Stimulated activated naive CD4-positive, alpha-beta T cell (primary cell): ENCODE measurements at places on chromosomes 4 and X.

GRCh38 chrX:10617999-10618351 lies 2.4 kb downstream of the MID1 start:
- DNase-seq, result no peak

DNA sequence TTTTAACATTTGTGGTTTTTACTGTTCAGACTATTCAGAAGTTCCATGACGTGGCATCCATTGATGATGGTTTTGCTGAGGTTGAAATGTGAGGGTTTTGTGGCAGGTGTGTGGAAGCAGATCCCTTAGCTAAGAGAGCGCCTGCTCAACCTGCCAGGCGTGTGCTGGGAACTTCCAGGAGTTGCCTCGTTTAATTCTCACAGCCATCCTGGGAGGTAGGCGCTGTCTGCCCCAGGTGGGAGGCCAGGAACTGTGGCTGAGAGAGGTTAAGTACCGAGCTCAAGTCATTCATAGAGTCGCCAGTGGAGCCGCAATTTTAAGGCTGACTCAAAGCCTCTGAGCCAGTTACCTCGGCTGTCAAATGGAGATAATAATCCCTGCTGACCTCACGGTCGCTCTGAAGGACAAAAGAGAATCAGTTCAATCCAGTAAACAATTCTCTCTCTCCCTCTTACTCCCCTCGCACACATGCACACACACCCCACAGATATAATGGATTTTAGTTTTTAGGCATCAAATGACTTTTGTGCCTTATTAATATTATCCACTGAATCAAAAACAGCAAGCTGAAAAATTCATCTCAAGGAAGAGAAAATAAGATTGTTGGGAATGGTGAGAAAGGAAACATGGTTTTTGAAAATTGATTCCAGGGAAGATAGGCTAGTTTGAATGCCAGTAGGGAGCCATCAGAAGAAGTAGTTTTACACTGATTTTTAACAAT lies 171.3 kb downstream of the PTTG2 start:
- DNase-seq, result peak; percentile 45

DNA sequence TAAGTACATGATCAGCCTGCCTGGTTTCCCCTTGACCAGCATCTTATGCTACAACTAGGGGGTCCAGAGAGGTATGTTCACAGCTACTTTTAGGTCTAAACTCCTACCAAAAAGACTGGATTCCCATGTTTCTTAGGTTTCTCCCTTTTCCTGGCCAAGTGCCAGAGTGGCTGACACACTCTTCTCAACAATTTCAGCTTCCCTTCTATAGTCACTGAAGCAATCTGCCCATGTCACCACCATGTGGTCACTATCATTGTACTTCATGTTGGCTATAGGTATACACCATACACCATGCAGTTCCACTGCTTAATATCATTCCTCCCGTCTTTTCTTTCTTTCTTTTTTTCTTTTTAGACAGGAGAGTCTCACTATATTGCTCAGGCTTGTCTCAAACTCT lies 66.9 kb downstream of the KLHL13 start:
- DNase-seq, result no peak

DNA sequence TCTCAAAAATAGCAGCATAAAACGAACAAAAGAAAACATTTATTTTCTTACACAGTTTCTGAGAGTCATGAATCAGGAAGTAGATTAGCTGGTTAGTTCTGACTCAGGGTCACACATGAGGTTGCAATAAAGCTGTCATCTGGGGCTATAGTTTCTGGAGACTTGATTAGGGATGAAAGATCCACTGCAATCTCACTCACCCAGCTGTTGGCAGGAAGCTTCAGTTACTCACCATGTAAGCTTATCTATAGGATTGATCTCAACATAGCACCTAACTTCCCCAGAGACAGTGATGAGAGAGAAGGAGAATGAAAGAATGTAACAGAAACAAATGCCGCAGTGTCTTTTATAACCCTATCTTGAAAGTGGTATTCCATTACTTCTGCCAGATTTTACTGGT lies 435.5 kb downstream of the GABRG1 start:
- no peak for DNase-seq

DNA sequence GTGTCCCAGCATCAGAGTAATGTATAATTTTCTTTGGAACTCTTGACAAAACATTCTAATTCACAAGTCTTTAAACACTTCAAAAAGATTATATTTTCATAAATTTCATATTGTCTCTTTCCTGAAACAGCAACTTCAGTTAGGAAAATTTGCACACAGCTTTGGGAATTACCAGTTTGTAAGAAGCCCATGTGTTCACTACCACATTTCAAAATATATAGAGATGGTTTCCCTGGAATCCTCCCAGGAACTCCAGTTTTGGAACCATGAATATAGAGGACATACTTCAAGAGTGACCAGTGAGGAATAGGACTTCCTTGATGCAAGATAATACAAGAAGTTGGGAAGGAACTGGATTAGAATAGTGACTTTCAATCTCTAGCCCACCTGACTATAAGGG lies 28.7 kb upstream of the HPGDS start:
- DNase-seq, result no peak

GRCh38 chrX:74656079-74656745 lies 41.8 kb upstream of the RLIM start:
- no peak for DNase-seq

DNA sequence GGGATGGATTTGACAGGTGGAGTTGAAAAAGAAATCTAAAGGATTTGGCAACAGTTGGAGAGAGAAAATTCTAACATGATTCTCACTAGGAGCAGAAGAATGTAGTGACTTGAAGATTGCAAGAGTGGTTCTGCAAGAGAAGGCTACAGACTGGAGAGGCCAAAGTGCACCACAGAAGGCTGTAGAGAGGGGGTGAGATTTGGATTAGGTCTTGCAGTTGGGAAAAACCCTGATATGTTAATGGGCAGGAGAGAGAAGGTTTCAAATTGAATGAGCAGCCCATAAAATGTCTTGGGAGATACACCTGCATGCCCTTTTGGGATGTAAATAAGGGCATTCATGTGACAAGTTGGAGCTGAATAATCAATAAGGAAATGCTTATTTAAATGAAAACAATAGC lies 14.7 kb upstream of the VEGFD start:
- DNase-seq, result no peak

DNA sequence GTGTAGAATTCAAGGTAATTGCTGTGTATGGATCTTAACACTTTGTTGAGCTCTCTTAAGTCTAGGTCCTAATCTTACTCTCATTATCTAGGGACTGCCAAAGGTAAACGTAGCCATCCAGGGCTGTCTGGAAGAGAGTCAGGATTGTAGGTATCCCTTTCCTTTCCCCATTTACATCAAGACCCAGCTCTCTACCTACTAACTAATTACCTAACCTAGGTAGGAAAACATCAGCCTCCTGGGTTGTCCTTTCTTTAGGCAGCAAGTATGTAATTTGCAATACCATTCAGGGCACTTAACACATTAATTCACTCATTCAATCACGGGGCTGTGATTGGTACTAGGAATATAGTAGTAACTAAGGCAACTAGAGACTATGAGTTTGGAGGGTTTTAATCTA lies 15.2 kb upstream of the CPEB2 start:
- no peak for DNase-seq

- DNase-seq, result no peak
Measured at GRCh38 chr4:58514299-58514698, 1404.1 kb upstream of the IGFBP7 start.

DNA sequence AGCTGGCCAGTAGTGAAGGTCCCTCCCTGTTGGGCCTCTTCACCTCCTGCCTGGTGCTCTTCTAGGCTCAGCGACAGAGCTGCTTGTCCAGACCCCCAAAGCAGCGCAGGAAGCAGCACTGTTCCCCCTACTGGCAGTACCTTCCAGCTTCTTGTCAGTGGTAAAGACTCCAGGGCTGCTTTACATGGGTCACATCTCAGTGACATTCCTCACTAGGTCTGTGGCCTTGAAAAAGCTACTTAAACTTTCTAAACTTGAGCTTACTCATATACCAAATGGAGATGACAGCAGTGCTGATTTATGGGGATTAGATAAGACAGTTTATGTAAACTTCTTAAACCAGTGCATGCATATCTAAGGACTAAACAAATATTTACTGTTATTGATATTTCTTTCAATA lies 117.3 kb downstream of the FAT4 start:
- no peak for DNase-seq

- DNase-seq, result no peak
Measured at GRCh38 chr4:82352825-82353366, 20.9 kb downstream of the HNRNPD start.

DNA sequence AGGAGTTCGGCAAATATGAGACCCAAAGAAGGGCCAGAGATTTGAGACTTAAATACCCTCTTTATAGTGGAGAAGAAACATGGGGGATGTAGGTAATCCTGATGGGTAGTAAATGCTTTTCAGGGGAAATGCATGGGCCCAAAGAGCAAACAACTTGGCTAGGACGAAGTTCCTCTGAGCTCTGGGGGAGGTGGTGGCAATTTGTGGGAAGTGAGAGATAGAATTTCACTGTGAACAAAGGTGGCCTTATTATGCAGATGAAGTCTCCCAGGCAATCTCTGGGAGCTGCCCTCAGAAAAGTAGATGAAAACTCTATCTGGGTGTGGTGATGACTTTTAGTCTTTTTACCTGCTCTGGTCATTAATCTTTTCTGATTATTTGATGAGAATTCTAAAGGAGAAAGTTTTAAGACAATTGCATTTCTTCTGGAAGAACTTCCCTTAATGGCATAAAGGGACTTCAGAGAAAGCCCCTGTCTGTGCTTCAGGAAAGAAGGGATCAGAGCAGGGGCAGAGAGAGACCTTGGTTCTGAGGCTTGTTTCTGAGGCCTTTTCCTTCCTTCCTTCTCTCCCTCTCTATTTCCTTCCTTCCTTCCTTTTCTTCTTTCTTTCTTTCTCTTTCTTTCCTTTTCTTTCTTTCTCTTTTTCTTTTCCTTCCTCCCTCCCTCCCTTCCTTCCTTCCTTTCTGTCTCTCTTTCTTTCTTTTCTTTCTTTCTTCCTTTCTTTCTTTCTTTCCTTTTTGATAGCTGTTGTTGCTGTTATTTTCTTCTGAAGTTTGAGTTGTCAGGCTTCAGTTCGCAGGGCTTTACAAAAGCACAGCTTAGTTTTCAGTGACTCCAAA lies 37.5 kb upstream of the MAOA start:
- no peak for DNase-seq

- no peak for DNase-seq
Measured at GRCh38 chr4:40600850-40601249, 28.8 kb downstream of the RBM47 start.

DNA sequence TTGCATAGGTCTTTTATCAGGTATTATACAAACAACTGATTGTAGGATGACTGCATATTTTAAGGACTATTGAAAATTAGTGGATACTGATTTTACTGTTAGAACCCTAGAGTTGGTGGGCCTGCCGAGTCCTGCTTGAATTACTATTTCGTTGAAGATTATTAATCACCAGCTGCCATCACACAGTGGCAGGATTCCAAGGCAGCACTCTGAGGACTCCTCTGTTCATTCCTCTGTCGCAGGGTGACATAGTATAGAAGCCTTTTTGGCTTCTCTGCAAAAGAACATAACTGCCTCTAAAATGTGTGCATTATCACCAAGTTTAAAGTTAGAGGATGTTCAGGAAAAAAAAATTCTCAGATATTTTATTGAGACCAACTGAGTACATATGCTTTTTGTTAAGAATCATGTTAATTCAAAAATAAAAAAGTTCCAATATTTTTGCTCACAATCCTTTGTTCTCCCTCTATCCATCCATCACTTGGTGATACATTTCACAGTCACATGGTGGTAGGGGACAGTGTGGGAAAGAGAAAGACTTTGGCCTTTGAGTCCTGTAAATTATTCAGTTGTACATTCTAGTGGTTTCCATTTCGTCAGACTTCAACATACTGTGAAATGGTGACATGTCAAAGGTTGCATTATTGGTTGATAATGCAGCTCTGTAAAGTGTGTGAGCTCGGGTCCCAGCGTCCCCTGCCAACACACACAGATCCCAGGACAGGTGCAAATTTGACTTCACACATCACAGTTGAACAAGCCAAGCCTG lies 332.5 kb downstream of the GRID2 start:
- no peak for DNase-seq

- no peak for DNase-seq
Measured at GRCh38 chr4:182255441-182256190, 12.4 kb downstream of the TENM3 start.

- no peak for DNase-seq
Measured at GRCh38 chr4:151921811-151922210, 161.0 kb upstream of the GATB start.

- DNase-seq, result no peak
Measured at GRCh38 chrX:10395179-10395578, 225.2 kb downstream of the MID1 start.

- peak; percentile 66 for DNase-seq
Measured at GRCh38 chrX:20412871-20413486, 146.3 kb upstream of the RPS6KA3 start.

- no peak for DNase-seq
Measured at GRCh38 chr4:109752525-109752924, 22.7 kb upstream of the PLA2G12A start.

- no peak for DNase-seq
Measured at GRCh38 chr4:136873555-136873954, 658.7 kb downstream of the PCDH18 start.

- DNase-seq, result no peak
Measured at GRCh38 chrX:116285501-116285900, 115.0 kb downstream of the AGTR2 start.

GRCh38 chr4:122762966-122763716 lies 30.6 kb downstream of the BBS12 start:
- no peak for DNase-seq
